ENCODE measurements at places on chromosomes 1 and 21.

DNA sequence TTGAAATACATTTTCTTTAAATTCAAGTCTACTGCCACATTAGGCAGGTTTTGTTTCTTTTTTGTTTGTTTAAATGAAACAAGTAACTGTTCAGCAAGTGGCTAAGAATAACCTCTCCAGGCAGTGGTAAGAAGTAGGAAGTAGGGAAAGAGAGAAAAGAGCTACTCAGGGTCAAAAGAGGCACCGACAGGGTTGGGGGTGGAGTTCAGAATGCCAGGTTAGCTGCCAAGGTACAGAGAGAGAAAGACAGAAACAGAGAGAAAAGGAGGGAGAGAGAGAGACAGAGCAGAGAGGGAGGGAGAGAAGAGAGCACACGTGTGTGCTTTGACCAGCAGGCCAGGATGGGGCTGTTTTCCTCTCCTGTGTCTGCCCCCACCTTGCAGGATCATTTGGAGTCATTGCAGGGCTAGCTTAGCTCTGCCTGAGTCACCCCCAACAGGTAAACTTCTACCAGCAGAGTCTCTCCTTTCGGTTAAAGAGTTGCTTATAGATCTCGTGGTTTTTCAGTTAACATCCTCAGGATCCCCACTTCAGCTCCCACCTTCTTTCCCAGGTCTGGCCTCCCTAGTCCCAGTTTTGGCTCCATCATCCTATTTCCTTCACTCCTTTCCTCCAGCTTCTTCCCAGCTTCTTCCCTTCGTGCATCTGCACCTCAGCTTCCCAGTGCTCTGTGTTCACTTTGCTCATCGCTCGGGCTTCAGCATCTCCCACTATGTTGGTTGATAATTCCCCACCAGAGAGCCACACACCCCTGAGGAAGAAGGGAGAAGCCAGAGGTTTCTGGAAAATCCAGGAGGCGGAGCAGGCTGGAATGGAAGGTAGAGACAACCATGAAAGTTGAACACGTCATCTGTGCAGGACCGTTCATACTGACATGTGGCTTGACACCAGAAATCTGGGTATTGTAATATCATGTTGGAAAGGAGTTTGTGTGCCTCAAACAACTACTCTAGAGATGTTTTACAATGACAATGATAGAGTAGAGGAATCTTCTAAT is 21.8 kb upstream of the RAB4A start:
- no peak for DNase-seq

GRCh38 chr1:41349361-41350054 is 11.7 kb upstream of the FOXO6 start:
- DNase-seq: no peak

- no peak for DNase-seq
These were observed 111.9 kb downstream of the ZBTB18 start for GRCh38 chr1:244162786-244163530.

DNA sequence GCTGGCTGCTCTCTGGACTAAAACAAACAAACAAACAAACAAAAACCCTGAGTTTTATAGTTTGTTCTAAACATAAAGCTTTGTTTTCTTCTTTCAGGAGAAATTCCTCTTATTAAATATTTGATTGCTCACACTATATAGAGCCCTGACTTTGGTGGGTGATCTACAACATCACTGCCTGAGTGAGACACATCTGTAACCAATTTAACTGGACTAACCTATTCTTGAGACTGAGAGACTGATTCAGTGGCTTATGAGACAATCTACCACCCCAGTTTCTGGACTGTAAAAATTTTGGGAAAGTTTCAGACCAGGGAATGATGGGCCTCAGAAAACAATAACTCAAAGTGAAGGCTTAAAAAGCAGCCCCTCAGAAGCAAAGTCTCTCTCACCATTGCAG is 537.0 kb downstream of the NEGR1 start:
- DNase-seq: no peak

DNA sequence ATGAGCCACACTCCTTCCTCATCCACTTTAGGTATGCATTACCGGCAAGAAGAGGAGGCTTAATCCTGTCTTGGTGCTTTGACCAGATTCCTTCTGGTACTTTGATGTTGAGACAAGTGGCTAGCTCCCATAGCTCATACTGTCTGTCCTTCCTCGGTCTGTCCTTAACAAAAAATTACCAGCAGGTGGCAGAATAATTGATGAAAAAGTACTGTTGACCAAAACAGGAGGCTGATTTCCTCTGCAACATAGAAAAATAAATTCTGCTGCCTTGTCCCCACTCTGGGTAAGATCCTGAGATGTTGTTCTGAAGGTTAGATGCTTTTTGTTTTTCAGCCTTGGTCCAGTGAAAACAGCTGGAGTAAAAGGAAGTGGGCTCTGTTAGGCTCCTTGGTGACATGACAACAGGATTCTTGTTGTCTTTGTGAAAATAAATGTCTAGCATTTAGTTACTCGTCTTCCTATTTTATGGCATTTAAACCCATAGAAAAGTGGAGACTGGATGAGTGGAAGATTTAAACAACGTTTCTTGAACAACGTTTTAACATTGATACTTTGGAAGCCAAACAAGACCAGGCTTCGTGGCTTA is 11.2 kb upstream of the HJV start:
- peak; percentile 89 for DNase-seq
